GM12864 (cell line): ENCODE measurements at places on chromosomes 7 and 10.

GRCh38 chr10:60942788-60943315 lies 1.1 kb downstream of the RHOBTB1 start:
- DNase-seq: no peak

DNA sequence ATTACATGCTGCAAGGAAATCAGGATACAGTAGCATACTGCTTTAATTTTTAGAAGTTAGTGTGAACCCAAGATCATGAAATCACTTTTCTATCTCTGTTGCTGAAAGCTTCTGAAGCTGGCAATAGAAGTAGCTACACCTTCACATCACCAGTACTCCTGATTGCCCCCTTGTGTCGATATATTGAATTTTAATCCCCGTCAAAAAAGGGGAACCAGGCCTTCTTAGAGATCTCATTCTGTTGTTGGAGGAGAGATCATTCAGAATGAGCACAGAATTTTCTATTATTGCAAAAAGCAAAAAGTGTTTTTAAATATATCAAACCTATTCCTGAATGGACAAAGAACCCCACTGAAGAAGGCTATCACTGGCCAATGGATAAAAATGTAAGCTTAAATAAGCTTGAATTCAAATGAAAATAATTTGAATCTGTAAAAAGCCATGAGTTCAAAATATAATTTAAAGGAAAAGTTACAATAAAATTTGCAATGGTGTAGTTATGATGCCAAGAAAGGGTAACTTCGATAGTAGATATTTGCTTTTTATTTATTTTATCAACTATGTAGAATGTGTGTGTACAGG lies 39.7 kb upstream of the TEX47 start:
- peak; percentile 18 for DNase-seq

- DNase-seq: no peak
Measured at GRCh38 chr10:110650265-110650668, 6.1 kb downstream of the RBM20 start.

GRCh38 chr10:5291501-5292195 lies 73.1 kb upstream of the UCN3 start:
- DNase-seq: no peak

- DNase-seq: no peak
Measured at GRCh38 chr7:55156919-55157763, 138.3 kb downstream of the EGFR start.

DNA sequence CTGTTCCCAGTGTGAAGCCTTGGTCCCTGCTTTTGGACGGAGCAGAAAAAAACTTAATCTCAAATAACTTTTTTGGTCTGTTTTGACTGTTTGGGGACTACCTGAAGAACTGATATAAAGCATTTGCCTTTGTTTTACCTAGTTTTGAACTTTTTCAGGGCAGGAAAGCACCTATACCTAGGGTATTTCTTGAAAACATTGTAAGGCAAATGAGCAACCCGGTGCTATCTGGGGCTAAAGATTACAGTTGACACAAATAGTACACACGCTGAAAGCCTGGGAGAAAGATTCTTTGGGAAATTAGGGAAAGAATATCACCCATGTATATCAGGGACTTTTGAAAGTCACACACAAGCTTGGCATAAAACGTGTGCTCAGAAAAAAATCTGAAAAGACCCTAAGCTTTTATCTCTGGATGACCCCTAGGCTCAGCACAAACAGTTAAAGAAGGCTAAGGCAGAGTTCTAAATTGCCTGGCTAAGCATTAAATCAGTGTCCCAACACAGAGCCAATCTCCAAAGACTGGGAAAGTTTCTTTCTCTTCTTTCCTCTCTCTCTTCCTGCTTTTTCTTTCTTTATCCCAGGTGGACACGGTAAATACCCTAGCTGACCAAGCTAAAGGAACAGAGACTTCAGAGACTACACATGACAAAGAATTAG lies 389.8 kb downstream of the SH2D4B start:
- DNase-seq: no peak

- DNase-seq: no peak
Measured at GRCh38 chr7:78953090-78953489, 500.4 kb downstream of the MAGI2 start.

- no peak for DNase-seq
Measured at GRCh38 chr7:148645898-148646297, 52.8 kb upstream of the CUL1 start.

DNA sequence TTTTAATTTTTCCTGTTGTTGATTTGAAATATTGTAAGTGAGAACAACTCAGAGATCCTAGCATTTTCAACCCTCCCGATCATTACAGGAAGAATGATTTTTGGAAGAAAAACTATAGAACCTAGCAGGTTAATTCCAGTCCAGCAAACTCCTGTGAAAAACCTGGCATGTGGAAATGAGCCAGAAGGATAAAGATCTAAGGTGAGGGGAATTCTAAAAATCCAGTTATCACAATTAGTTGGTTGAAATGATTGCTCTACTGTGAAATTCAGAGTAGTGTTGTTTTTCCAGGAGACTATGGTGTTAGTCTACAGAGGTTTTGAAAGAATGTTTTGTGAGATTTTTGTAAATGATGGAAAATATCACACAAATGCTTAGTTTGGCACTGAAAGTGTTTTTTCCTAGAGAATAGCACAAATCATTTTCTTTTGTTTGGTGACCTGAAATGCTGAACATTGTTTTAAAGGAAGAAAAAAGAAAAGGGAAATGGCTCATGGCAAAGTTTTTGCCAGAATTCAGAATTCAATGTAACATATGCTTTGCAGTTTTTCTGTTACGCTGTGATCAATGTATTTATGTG lies 152.4 kb upstream of the SLC26A5 start:
- no peak for DNase-seq
